ENCODE measurements at places on chromosomes 4 and X.

DNA sequence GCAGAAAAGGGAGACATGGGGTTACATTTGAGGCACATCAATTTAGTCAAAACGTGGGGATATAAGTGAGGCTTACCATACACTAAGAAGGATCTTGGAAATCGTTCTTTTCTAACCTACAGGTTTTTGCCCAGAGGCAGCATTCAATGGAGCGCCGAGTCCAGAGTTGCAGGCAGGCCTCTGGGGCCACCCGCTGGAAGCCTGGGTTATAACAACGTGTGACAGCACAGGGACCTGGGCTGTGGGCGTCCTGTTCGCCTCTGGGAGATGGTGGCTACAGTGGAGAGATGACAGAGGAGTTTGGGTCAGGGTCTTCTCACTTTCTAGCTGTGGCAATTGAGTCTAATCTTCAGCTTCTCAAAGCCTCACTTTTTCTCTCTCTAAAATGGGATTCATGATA is 53.9 kb downstream of the ENPP6 start:
- peak; percentile 30 for DNase-seq

GRCh38 chr4:169239221-169239905 is 31.4 kb downstream of the SH3RF1 start:
- DNase-seq, result no peak

GRCh38 chrX:150182161-150182560 is 181.0 kb upstream of the MAMLD1 start:
- DNase-seq, result no peak

DNA sequence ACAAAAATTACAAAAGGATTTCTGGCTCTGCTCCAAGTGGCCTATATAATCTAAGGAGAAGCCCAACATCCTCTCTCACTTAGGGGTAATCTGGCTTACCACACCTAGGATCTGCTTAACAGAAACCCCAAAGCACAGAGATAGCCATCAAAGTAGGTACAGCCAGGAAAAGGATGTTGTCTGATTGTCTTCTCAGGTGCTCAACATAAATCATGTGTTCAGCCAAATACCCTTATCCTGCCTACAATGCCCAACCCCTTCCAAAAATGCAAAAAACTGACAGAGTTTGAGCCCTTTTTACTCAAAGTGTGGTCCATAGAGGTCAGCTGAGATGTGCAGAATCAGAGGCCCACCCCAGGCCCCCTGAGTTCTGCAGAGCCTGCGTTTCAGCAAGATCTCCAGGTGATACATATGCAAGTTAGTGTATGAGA is 53.9 kb downstream of the PPM1K start:
- DNase-seq, result no peak

DNA sequence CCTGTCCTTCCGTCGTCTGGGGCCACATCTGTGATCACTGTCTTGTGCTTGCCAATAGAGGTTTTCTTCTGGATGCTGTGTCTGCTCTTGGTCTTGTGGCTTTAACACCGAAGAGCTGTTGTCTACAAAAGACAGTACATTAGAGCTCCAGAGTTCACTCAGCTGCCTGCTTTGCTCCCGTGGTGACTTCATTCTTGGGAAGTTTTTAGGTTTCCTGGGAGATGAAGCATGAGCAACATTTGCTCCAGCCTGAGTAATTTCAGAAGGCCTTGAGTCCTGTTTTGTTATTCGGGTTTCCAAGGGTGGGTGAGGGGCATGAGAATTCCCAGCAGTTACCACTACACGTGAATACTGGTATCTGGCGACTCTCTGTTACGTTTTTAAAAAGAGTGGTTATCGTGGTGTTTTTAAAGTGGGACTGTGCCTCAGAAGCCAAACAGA is 189.2 kb downstream of the SHROOM3 start:
- DNase-seq, result no peak

- no peak for DNase-seq
Measured at GRCh38 chrX:67346667-67347066, 197.2 kb upstream of the AR start.

GRCh38 chrX:154516656-154517100 is 646 bp upstream of the FAM3A start:
- DNase-seq, result no peak

GRCh38 chrX:121802881-121803412 is 755.5 kb downstream of the GLUD2 start:
- DNase-seq, result no peak

DNA sequence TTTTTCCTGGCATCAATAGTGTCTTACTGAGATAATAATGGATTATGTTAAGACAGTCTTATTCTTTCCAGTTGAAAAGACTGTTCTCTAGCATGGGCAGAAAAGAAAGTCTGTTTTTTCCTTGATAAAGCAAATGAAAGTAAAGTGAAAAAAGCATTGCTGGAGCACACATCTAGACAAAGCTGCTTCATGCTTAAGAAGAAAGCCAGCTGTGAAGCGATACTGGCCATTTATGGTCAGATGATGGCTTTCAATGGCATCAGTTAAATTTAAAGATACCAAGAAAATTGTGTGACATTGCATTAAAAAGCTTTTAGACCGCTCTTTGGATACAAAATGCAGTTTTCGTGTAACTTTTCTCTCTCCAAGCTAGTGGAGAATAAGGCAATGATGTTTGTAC is 242.1 kb upstream of the TRAM1L1 start:
- DNase-seq, result no peak

DNA sequence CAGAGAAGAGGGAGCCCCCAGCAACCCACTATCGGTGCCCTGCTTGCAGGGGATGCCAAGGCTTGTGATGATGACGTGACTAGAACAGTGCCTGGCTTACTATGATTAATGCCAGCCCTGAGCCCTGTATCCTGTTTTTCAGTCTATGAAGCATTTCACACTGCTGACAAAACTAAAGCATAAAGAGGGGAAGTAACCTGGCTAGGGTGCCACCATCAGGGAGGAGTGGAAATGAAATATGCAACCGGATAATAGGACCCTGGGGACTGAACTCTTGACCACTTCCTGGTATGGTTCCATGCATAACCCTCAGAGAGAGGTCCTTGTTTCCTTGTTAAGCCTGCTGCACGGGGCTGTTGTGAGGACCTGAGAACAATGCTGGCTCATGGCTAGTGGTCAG is 50.3 kb downstream of the MED28 start:
- DNase-seq, result peak; percentile 18

DNA sequence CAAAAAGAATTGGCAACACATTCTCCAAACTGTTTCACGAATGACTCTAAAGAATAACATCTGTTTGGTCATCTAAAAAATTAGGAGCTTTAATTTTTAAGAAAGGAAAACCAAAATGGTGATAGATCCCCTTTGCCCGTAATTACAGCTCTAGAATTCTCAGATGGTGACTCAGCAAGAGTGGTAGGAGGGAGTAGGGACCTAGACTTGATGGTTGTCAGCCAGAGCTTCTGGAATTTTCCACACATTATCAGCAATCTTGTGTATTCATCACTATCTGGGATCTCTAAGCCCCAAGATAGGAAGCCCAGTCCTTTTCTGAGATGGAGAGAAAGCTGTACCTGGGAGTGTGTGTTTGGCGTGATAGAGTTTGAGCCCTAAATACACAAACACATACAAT is 103.9 kb upstream of the RAB40AL start:
- DNase-seq, result no peak

DNA sequence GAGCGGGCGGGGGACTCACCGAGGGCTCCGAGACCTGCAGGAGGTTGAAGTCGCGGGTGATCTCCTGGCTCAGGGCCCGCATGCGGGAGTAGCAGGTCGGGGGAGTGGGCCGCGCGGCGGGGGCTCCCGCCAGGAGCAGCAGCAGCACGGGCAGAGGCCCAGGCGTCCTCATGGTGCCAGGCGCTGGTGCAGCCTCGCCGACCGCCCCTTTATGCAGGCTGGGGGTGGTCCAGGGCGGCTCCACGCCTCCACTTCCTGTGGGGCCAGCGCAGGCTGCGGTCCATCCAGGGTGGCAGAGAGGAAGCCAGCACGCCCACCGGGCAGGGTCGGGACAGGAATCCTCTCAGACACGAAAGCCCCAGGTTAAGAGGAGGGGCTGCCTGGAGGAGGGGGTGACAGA is at the start of gene CYTL1:
Gene CYTL1, minus strand, starts transcription at position 185 of the 400 bp plus-strand sequence. Its CDS starts 13 bp downstream, at position 172.
- no peak for DNase-seq

DNA sequence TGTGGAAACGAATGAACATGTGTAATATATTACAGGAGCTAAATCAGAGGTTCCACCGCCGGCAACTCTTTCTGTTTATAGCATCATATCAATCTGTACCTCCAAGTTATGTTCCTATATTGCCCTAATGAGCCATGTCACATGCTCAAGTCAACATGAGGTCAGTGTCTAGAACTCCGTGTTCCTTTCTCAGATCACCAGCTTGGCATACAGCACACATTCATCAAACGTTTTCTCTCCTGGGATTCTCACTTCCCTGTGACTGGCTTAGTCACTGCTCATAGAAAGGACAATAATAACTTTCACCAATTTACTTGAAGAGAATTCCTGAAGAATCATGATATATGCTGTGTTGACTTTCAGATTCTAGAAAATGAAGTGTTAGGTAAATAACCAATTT is 532.0 kb upstream of the SPANXN1 start:
- DNase-seq, result no peak

DNA sequence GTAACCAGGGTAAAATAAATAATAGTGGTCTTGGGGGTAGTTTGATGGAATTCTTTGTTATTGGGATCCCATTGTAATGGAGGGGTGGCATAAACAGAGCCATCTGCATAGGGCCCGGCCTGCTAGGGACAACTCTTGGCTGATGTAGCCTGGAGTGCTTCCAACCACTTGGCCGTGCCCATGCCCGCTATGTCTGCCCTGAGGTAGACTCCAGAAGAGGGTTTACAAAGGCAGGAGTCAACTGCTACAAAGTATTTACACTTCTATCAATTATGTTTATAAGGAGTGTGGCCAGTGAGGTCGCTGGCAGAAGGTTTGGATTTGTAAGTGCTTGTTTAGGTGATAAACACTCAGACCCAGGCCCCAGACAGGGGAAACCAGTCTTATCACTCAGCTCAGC is 8.1 kb downstream of the RASL11B start:
- no peak for DNase-seq

DNA sequence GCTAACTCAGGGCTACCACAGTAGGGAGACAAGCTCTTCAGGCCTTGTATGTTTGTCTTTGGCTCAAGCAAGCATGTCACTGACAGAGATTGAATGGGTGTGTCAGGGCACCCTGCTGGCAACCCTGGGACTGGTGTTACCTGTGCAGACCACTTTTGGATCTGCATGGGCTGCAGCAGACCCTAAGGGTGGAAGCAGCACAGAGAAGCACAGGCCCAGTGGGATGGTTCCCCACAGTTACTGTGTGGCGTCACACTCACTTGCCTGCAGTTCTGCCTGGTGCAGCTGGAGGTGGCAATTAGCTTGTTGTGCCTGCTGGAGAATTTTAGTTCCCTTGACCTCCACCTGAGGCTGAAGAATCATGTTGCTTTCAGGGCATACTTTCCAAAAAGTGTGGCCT is 46.0 kb downstream of the ZNF185 start:
- DNase-seq, result no peak

DNA sequence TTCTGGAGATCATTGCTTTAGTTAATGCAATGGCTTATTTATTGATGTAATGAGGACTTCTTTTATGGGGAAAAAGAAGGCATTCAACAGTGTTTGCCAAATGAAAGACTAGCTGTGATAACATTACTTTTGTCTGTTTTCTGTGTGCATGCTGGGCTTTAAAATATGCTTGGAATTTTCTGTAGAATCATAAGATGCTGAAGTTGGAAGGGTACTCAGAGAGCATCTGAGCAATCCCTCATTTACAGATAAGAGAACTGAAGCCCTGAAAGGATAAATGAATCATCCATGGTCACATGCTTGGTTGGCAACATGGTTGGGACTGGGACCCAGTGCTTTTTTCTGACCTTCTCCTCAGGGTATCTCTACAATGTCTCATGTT is 31.4 kb upstream of the PITX2 start:
- no peak for DNase-seq

- DNase-seq, result no peak
Measured at GRCh38 chr4:177125656-177126055, 184.0 kb upstream of the NEIL3 start.

DNA sequence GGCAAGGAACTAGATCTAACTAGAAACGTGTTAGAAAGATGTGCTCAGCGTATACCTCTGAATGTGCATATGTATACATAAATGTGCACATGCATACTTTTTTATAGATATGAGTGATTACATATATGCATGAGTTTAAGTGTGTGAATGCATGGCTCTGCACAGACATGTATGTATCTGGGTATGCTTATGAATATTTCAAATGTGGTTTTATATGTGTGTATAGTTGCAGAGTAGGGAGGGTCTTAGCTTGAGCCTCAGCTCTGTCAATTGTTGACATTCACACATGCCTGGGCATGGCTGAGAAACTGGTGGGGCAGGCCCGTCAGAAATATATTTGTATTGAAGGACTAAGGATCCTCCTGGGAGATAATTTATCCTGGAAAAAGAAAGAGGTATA is 31.1 kb downstream of the RAP2C start:
- DNase-seq, result no peak

GRCh38 chr4:67355806-67356205 is 189.5 kb downstream of the CENPC start:
- DNase-seq, result no peak

Data from stimulated activated naive CD8-positive, alpha-beta T cell treated with anti-CD3 and anti-CD28 coated beads, Interleukin-15, amount 100 ng/mL, for 72 hours (primary cell).